ENCODE measurements at places on chromosomes 1 and 21.
A peak's percentile ranks its signal among the peaks of the same experiment; 100 is the strongest.

- DNase-seq, result peak; percentile 56
Measured at GRCh38 chr1:157994704-157995582, 1.5 kb downstream of the KIRREL1 start.

DNA sequence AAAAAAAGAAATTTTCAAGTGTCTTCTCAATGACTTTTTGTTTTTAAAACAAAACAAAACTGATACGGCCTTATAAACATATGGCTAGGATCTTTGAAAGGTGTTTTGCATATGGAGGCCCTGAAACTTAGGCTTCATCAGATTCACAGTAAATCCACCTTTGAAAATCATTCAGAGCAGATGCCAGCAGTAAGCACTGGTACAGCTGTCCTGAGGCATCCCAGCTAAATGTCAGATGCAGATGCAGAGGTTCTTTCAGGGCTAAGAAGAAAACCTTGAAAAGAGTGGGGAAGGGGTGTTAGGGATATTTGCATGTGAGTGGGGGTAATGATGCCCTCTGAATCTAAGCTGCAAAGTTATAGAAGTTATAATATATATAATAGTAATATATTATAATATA is 56.2 kb upstream of the GNG12 start:
- DNase-seq, result no peak

GRCh38 chr1:240019524-240019923 is 72.2 kb upstream of the FMN2 start:
- no peak for DNase-seq

DNA sequence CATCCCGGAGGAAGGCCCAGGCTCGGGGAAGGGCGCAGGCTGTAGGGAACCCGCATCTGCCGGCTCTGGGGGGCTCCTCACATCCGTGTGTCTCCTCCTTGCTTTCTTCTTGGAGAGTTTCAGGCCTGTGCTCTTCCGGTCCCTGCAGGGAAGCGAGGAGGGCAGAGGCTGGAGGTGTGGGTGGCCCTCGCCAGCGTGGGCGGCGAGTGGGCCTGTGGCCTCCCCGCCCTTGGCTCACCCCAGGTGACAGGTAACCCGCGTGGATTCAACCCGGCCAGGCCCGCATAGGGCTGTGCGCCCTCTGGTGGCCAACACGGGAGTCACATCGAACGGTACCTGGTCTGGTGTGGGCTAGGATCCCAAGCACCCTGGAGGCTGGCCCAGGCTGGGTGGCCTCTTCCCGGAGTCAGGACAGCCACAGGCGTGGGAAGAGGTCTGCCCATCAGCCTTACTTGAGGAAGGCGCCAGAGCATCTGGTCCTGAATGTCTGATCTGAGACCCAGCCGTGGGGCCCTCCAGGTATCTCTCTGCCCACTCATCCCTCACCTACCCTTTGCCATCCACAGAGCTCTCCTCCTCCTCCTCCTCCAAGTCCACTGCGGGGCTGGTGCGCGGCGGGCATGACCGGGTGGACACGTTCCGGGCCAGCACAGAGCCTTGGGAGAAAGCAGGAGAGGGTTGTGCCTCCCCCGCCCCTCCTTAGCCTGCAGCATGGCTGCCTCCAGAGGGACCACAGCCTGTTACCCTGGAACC is 9.6 kb upstream of the TNFRSF25 start:
- DNase-seq, result no peak

DNA sequence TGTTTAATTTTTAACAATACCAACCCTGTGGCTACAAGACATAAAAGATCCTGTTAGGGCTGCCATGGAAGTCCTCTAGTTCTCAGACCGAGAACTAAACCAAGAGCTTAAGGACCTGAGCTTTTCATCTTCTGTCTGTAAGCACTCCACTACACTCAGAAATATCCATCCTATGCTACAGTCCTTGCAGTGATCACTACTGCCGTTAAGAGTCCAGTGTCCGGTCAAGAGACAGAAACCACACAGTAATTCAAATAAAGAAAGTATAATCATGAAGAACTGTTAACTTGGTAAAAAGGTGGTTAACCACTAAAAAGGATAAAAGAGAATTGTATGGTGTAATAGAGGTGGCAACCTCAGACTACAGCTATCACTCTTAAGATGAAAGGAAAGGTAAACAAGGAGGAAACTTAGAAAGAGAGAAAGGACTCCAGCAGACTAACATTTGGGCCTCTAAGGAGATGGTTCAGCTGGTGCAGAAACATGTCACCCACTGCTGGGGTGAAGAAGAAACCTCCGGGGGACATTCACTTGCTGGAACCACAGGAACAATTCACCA is 22.1 kb upstream of the PRDX6 start:
- no peak for DNase-seq

DNA sequence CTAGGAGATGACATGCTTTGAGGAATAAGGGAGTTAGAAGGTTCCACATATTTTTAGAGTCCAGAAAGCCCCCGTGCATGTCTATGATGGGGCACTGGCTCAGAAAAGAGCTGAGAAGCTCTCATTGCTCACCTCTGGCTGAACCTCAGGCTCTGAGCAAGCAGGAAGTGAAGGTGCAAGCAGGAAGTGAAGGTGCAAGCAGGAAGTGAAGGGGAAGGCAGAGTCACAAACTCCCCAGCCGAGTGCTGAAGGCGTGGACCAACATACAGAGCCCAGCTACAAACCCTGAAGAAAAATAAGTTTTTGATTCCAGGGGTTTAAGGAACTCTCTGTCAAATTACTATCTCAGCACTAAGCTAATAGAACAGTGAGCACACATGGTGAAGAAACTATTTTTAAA is 7.0 kb downstream of the KRTAP10-8 start:
- DNase-seq, result no peak

DNA sequence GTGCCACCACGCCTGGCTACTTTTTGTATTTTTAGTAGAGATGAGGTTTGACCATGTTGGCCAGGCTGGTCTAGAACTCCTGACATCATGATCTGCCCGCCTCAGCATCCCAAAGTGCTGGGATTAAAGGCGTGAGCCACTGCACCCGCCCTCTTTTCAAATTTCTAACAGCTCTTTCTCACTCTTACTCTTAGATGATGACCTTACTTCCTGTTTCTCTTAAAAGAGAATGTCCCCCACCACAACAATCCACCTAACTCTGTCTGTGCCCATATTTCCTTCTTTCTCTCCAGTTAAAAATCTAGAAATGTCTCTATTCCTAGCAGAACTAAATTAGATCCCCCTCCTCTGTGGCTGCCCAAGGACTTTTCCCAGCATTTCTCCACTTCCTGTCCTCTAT is 46.6 kb upstream of the RGS2 start:
- DNase-seq, result no peak

DNA sequence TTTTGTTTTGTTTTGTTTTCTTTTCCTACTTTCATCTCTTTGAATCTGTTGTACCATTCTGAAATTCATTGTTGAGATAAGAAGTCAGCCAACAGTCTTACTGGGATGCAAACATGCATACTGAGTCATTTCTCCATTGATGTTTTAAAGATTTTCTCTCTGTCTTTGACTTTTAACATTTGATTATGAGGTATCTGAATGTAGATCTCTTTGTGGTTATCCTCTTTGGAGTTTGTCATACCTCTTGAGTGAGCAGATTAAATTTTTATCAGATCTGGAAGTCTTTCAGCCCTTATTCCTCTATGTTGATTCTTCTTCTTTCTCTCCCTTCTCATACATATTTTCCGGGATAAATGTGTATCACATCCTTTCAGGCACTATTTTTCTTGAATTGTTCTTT is 406.9 kb upstream of the NCAM2 start:
- DNase-seq, result peak; percentile 8

GRCh38 chr1:205244384-205244783 is 16.6 kb downstream of the TMCC2 start:
- no peak for DNase-seq

- DNase-seq, result no peak
Measured at GRCh38 chr1:61213245-61214011, 131.1 kb downstream of the NFIA start.

DNA sequence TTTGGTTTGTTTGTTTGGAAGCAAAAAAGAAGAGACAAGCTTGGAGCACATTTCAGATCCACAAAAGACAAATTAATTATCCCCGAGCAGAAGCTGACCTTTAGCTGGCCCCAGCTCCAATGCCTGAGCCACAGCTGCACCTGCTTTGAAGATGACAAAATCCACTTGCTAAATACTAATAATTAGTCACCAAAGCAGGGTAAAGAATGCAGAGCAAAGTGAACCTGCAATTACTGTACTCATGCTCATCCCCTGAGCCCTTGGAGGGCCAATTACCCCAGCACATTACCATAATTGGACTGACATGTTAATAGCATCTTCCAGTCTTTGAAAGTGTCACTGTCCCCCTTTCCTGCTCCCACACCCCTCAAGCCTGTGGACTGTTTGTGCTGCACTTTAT is 38.2 kb upstream of the KCND3 start:
- DNase-seq, result no peak

DNA sequence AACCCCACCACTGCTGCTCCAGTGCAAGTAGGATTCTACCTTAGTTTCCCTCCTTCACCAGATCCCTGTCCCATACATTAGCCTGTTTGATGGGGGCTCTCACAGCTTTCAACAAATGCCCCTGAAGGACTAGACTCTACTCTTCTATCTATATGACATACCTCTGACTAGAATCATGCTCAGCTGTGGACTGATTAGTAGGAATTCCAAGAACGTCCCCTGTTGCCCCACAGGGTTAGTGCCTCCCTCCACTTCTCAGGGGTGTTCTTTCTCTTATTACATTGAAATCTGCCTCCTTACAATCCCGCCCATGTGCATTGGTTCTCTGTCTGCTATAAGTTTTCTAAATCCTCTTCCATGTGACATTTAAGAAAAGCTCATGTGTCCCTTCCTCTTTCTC is 375.9 kb upstream of the DUSP10 start:
- no peak for DNase-seq

DNA sequence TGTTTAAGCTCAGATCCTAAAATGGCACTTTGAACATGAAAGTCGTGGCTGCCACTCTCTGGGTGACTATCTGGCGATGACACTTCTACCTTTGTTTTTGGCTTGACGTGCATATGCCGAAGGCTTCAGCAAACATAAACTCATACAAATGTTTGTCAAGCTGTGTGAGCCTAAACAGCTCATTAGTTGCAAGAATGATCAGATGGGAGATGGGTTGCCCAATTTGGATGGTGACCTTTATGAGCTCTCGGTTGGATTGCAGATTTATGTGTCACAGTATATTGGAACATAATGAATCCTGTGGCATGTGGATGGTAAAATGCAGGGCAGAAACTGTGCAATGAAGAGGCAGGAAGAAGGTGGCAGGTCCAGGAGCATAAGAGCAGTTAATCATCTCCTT is 229.3 kb downstream of the DISC1 start:
- DNase-seq, result no peak

- DNase-seq, result peak; percentile 55
Measured at GRCh38 chr21:44972821-44973220, 33.0 kb downstream of the SLX9 start.
